ENCODE measurements at places on chromosomes 3 and 15.

- DNase-seq: no peak
These were observed 127.6 kb downstream of the RYR3 start for GRCh38 chr15:33438396-33438795.

GRCh38 chr3:174776636-174777035 lies 82.5 kb upstream of the NAALADL2 start:
- no peak for DNase-seq

DNA sequence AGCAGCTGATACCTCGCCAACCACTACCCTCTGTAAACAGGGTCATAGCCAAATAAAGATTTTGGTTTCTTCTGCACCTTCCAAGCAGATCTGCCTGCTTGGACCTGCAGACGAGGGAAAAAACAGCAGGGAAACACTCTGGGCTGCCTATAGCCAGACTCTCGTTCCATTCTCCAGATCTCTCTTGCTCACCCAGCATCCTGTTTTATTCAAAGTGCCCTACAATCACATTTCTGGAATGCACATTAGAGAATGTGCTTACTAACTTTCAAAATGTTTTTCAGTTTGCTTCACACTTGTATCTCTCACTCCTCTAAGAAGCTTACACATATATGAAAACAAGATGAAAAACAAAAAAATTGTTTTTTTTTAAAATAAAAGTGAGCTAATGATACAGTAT lies 71.4 kb downstream of the MLH1 start:
- DNase-seq: no peak

- no peak for DNase-seq
These were observed 400.7 kb downstream of the ROBO1 start for GRCh38 chr3:79367066-79367465.

DNA sequence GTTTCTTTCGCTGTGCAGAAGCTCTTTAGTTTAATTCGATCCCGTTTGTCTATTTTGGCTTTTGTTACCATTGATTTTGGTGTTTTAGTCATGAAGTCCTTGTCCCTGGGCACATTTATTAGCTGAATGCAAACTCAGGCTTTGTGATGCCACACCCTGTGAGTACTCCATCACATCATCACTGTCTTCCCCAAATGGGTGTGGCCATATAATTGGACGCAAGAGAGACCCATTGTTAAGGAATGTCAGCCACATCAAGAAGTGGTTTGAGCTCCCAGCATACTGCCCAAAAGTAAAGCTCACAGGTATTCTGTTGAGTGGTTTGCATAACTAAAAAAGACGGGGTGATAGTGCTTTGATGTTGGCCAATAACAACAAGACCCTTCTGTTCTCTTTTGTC lies 245.7 kb downstream of the SV2B start:
- no peak for DNase-seq

- no peak for DNase-seq
These were observed 390.7 kb downstream of the PDCD6IP start for GRCh38 chr3:34189133-34189532.
